RCC 7860 (cell line): ENCODE measurements at places on chromosomes 6 and 20.

- no peak for DNase-seq
Measured at GRCh38 chr6:125807293-125807692, 16.5 kb downstream of the NCOA7 start.

- DNase-seq = no peak
Measured at GRCh38 chr6:18510644-18511033, 123.5 kb downstream of the RNF144B start.

DNA sequence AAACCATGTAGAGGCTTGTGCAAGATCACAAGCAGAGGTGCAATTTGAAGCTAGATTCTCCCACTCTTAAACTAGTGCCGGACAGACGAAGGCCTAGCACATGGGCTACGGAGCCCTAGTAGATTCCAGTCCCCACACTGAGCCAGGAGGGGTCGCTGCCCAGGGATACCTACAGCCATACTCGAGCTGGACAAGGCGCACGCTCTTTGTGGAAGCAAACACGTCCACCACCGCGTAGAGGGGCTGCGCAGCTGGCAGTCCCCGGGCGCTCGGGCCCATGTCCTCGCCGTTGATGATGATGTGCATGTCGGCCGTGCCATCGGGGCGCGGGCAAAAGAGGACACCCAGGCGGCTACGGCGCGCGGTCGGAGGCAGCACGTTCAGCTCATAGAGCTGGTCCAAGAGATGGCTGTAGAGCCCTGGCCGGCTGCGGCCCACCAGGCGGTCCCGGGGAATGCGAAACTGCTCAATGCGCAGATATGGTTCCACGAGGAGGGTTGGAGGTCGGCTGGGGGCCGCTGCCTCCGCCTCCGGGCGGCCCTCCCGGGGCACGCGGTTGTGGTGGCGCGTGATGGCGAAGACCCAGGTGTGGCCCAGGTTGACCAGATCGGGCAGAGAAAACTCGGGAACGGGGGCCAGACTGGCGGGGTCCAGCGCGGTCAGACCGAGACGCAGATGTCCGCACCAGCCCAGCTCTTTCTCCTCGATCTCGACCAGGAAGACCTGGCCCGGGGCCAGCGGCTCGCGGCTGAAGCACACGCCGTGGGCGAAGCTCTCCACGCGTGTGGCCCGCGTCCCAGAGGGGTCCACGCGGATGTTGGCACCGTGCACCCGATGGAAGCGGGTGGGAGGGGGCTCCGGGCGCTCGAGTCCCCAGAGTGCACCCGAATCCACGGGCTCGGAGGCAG, 677 bp downstream of the NEURL2 start:
- DNase-seq = no peak

DNA sequence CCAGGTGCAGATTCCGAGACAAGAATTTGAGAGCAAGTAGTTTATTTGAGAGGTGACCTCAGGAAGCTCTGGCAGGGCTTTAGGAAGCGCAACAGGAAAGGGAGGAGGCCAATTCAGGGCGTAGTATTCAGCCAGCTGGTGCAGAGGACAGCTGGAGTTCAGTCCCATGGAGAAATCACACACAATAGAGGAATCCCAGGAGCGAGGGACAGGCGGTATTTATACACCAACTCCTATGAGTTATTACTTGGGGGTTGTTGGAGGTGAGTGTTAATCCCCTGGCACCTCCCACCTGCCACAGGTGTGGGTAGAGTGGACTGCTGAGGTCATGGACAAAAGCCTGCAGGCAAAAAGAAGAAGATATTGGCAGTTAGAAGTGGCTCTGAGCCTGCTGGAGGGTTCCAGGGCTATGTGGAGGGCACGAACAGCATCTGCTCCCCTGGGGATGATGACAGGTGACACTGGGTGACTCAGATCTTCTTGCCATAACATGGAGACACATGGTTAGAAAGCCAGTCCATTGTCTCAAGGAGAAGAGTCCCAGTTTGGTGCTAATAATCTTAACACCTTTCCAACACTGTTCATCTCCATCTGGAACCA, 13.9 kb upstream of the SULF2 start:
- DNase-seq = no peak

DNA sequence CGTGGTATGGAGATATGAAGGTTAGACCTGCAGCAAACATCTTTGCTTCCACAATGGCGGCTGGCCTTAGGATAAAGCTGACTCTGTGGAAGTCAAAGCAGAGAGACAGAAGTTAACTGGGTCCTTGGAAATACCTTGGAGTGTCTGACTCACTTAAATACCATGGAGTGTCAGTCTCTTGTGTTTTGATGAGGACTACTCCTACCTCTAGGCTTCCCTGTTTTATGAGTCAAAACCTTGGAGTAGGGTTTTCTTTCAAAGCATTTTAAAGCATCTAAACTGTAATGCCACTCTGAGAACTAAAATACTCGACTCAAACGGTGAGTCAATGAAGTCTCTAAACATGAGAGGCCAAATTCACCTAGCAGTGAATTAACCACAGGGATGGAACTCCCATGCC, 329.1 kb downstream of the SAMD5 start:
- no peak for DNase-seq

GRCh38 chr6:39200498-39201020, 28.7 kb downstream of the KCNK5 start:
- no peak for DNase-seq

DNA sequence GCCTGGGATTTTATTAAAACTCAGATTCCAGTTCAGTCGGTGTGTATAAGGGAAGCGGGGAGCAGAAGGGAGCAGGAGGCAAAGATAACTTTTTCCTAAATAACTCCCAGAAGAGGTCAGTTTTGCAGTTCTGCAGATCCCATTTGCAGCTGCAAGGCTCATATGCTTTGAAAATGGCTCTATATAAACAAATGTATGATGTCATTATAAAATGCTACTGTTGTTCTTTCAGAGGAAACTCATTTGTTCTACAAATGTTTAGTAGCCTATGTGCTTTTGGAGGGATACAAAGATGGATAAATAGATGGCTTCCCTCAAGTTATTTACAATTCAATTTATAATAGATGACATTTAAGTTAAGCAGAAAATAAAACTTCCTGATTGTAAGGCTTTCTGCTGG, 29.2 kb upstream of the DSP start:
- DNase-seq = no peak

- DNase-seq = no peak
Measured at GRCh38 chr6:142294679-142295078, 7.1 kb upstream of the ADGRG6 start.

DNA sequence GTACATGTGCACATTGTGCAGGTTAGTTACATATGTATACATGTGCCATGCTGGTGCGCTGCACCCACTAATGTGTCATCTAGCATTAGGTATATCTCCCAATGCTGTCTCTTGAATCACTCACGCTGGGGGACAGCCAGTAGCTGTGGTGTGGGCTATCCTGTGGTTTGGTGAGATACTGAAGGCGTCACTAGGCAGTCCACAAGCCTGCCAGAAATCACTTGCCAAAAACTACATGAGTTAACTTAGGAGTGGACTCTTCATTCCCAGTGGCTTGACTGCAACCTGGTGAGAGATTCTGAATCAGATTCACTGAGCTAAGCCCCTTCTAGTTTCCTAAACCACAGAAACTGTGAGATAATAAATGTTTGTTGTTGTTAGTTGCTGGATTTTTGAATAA, 191.3 kb downstream of the TSHZ2 start:
- DNase-seq = peak; percentile 63

DNA sequence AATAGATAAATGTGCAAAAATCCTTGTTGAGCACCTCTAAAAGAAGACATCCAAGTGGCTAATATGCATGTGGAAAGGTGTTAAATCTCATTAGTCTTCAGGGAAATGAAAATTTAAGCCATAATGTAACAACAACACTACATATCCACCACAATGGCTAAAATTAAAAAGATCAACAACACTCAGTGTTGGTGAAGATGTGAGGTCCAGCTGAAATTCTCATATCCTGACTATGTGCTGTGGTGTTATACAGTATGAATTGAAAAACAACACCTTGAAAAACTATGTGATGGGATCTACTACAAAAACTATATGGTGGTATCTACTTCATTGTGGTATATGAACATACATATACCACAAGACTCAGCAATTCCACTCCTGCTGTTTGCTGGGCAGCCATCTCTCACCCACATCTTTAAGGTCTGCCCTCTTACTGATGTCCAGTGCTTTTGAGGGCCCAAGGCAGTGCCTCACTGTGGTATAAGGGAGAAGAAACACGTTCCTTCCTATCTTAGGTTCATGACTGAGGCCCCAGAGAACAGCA, 146.4 kb downstream of the CD83 start:
- DNase-seq = no peak

DNA sequence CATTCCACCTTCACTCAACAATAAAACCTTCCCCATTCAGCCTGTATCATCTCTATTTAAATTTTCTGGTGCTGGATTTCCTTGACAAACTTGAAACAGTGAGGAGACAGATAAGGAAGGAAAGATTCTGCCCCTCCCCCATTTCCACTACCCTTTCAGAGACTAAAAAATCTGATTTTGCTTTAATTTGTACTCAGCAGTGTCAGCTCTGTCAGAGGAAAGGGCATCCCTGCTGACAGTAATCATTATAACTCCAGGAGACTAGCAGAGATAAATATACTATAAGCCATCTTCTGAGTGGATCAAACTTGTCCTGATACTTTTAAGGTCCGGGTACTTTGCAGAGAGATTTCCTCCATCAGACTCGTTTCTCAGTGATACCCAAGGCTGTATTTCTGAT, 155.6 kb downstream of the SAMD5 start:
- no peak for DNase-seq

- peak; percentile 85 for DNase-seq
Measured at GRCh38 chr20:10671221-10671918, 2.4 kb downstream of the JAG1 start.

DNA sequence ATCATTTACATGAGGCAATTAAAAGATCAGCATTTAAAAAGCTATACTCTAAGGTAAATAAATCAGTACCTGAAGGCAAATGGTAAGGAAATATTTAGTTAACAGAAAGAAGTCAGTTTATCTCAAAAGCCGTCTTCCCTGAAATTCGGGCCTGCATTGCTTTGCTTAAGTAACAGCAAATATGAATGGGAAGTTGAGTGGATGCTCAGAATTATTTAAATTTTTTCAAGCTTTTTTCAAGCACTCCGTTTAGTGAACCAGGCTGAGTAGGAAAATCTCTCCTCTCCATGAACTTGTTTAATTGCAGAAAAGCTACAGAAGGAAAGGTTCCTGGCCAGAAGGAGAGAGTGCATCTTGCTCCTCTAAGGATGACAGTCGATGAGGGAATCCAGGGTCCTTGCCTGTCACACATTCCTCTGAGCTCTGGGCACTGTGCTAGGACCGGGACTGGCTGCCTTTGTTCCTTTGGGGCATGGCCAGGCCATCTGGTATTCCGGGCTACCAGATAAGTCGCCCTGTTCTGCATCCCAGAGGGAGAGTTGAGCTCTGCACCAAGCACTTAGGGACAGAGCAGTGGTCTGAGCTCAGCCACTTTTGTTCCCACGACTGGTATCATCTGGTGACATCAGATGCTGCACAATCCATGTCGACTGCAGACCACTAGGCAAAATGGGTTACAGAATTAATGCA, 77.6 kb downstream of the RIN2 start:
- no peak for DNase-seq

DNA sequence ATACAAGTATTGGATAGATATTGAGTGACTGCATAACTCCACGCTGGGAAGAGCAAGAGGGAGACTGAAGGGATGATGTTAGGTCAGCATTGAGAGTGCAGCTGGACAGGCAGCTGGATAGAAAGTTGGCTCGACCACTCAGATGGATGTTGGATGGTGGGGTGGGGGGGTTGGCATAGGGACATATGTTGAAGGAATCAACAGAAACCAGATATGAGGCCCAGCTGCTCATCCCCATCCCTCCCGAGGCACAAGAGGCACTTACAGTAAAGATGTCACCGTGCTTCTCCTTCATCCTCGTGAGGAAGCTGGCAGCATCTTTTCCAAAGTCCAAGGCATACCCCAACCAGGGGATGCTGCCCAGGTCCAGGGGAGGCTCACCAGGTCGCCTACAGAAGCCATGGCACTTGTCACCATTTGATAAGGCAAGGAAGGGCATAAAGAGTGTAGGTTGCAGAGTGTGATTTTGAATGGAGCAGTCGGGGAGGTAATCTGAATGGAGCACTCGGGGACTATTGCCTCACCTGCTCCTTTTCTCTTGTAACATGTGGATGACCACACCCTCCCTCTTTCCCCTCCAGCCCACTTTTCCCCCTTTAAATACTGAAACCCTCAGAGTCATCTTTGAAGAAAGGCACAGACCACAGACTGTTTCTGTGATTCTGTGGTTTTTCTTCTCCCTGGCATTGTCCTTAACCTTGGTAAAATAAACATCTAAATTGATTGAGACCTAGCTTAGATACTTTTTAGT, 18.0 kb downstream of the PTGIS start:
- DNase-seq = no peak

DNA sequence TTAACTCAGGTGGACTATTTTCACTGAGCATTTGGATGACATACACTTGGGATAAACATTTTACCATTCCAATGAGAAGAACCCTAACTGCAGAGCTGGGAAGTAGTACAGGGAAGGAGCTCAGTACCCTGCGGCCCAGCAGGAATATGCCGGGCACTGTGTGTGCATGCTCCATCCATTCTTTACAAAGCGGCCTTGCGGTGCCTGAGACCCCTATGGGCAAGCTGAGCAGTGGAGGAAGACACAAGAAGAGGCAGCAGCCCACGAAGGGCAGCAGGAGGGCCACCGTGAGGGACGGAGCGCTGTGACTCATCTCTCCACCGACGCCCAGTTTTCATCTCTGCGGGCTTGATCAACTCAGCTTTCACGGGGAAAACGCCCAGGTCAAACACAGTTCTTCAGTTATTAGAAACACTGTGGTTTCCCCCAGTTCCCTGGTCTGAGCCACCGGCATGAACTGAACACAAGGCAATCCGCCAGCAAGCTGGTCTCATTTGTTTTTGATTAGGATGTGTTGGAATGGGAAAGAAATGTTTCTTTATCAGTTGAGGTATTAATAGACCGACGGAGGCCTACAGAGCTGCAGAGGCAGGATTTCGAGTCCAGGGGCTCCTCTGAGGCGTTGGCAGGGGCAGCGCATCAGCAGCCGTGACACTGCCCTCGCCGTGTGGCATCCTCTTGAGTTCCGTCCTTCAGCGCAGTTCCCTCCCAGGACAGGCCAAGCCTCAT, 44.9 kb downstream of the IRF4 start:
- DNase-seq = peak; percentile 19

- no peak for DNase-seq
Measured at GRCh38 chr6:135905604-135906300, 54.3 kb downstream of the PDE7B start.

DNA sequence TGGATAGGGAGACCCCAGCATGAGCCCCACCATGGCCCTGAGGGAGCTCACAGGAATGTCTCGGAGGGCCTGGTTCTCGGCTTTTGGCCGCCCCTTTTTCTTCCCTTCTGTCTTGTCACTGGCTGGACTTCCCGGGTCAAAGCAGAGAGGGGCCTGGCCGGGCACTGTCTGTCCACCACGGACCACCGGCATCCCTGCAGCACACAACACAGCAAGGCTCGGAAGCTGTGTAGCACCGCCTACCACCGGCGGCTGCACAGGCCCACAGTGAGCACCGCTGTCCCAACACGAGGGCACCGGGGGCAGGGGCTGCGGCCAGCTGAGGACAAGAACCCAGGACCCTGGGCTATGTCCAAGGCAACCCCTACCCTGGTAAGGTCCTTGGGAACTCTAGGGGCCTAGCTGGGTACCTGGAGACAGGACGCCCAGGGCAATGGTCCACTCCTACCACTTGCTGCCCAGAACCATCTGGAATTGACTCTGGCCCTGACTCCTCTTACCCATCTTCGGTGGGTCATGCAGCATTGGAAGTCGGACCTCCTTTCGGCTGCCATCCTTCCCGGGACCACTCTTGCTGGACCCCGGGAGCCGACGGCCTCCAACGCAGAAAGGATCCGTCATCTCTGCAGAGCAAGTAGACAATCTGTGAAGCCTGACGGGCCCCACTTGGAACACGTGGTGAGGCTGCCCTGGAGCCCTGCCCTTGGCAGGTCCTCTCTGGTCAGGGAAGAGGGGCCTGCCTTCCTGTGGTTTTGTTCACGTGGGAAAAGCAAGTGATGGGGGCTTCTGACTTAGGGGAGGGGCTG, 2.2 kb downstream of the ZNF512B start:
- DNase-seq = no peak
